ENCODE measurements at places on chromosomes 1 and 21.

DNA sequence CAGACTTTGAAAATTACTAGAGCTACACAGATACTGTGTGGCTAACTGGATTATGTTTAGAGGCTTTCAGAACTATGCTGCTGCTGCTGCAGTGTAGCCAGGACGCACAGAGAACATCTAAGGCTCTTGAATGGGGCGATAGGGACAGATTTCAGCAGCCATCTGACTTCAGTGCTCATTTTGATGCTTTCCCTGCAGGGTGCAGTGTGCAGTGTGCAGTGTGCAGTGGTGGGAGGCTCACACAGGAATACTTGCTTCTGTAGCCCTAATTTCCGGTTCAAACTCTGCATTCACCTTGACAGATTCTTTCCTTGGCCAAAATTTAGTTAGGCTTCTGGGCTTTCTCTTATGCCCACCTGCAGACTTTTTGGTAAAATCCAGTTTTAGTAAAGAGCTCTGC lies 7.7 kb downstream of the METTL18 start:
- no peak for DNase-seq

GRCh38 chr1:96772349-96772748 lies 50.8 kb downstream of the PTBP2 start:
- DNase-seq: no peak

GRCh38 chr1:47230692-47231300 lies 1.2 kb downstream of the TAL1 start:
- no peak for DNase-seq

GRCh38 chr1:100090471-100090870 lies 42.3 kb downstream of the SASS6 start:
- no peak for DNase-seq

DNA sequence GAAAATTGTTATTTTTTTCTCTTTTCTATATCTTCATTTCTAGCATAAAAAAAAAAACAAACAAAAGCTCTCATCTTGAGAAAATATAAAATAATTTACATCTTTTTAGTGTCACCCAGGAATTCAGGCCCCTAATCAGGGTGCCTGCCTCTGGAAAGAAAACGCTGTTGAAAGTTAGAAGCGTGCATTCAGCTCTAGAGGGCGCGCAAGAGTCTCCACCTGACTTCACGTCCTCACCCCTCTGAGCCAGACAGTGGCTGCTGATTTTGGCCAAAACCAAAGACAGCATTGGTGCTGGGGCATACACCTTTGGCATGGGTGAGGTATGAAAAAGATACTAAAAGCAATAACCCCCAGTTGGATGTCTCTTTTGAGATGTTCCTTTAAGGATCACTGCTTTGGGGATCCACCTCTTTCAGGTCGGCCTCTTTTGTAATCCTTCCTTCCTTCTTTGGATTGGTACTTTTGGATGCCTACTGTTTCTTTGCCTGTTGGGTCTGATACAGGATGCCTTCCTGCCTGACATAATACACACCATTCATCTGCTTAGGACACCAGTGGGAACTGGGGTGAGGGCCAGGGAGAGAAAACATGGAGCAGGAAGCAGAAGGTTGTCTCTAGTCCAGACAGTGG lies 77.6 kb upstream of the CHRM3 start:
- no peak for DNase-seq

DNA sequence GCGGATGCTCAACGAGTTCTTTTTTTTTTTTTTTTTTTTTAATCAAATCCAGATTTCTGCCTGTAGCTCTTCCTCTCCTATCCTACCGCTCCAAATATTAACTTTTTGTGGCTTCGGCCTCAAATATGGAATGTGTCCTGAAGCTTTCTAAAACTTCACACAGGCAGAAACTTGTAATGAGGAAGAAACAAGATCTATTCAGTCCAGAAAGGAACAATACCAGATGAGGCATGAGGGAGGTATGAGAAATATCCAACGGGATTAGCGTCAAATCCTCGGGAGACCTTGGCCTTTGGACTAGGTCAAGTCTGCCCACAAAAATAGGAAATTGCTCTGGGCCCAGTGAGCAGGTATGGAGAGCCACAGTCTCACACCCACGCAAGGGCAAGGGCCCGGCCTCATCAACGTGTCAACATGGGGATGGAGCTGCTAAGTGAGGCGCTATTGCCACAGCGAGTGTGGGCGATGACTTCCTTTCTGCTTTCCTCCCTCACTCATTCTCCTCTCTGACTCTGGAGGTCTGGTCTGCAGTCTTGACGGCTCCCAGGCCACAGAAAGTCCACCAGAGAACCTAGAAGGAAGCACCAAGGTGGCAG lies 66.6 kb downstream of the BCAR3 start:
- DNase-seq: no peak

DNA sequence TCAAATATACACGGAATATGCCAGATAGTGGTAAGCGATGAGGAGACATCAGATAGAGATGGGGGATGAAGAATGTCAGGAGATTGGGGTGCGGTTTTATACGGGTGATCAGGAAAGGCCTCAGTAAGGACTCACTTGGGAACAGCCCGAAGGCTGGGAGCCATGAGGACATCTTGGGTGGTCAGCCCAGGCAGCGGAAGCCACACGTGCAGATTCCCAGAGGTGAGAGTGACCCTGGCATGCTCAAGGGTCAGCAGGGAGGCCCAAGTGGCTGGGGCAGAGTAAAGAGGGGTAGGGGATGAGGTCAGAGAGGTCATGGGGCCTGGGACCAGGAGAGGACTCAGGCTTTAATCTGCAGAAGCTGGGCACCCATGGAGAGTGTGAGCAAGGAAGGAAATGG lies 106.6 kb downstream of the MATN1 start:
- DNase-seq: no peak

GRCh38 chr1:188584119-188584518 lies 1755.4 kb downstream of the PLA2G4A start:
- DNase-seq: no peak

- DNase-seq: no peak
These were observed 18.0 kb upstream of the ST3GAL3 start for GRCh38 chr1:43689289-43689688.

- no peak for DNase-seq
These were observed 74.0 kb upstream of the SAMSN1 start for GRCh38 chr21:14620152-14620551.

GRCh38 chr1:154857441-154858215 lies 12.5 kb downstream of the KCNN3 start:
- DNase-seq: no peak

- no peak for DNase-seq
These were observed 97.4 kb downstream of the CENPF start for GRCh38 chr1:214700437-214700836.

GRCh38 chr1:86741947-86742572 lies 37.7 kb downstream of the SH3GLB1 start:
- peak; percentile 20 for DNase-seq

DNA sequence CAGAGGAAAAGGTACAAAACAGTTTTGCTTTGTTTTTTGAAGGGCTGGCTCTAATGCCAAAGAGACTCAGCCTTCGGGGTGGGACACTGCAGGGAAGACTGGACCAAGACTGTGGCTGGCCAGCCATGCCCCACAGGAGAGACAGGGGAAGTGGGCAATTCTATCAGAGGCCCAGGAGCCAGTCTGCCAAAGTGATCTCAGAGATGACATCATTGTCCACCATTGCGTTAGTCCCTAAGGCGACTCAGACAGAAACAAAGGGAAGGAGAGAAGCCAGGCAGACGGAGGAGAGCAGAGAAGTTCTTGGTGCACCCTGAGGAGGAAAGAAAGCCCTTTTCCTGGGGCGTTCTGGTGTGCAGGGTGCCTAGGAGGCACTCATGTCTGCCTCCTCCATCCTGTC lies 26.4 kb downstream of the OPTC start:
- no peak for DNase-seq

GRCh38 chr1:13708380-13708982 lies 8.5 kb downstream of the PRDM2 start:
- DNase-seq: no peak

GRCh38 chr1:88463401-88463985 lies 220.6 kb upstream of the PKN2 start:
- no peak for DNase-seq

DNA sequence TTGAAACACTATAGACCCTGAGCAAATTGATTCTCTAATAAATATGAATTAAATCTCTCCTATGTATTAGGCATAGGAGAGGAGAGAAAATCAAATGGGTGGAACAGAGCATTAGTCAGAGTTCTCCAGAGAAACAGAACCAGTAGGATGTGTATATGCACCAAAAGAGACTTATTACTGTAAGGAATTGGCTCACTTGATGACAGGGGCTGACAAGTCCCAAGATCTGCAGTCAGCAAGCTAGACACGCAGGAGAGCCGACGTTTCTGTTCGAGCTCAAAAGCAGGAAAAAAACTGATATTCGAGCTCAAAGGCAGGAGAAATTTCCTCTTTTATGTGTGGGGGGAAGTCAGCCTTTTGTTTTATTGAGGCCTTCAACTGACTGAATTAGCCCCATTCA lies 259.2 kb upstream of the KAZN start:
- DNase-seq: no peak

- DNase-seq: no peak
These were observed 49.1 kb downstream of the DDX20 start for GRCh38 chr1:111804776-111805175.

DNA sequence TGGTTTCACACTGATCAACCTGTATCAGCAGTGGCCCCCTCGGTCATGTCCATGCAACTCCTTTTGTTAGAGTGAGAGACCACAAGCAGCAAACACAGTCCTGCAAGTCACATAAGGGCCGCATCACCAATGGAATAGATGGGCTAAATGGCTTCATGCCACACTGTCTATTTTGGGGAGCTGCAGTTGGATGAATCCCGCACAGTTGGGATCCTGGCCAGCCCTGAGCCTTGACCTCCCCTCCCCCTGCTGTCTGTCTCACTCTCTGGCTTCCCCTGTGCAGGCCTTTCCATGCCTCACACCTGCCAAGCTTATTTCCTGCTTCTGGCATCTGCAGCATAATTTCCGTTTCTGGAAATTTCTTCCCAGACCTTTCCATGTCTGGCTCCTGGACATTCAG lies 57.0 kb downstream of the CNIH3 start:
- DNase-seq: no peak

DNA sequence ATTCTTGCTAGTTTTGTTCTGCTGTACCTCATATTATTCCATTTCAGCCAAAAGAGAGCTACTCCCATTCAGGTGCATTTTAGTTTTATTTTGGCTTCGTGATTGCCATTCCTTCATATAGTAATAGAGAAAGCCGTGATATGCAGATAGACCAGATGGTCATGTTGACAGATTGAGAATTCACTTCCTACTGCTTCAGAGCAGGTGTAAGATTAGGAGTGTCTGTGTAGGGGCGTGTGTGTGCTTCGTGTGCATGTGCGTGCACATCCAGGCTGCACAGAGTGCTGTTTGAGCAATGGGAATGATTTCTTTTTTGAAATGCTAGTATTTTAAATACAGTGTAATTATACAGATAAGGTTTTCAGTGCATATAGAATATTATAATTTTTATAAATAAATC lies 10.3 kb downstream of the NFIA start:
- no peak for DNase-seq

GRCh38 chr1:32247452-32247851 lies 430 bp downstream of the FAM167B start:
- no peak for DNase-seq

GRCh38 chr1:78622548-78622947 lies 2.3 kb downstream of the IFI44L start:
- no peak for DNase-seq

GRCh38 chr1:6783936-6784559 lies 1.2 kb upstream of the CAMTA1 start:
- DNase-seq: no peak

DNA sequence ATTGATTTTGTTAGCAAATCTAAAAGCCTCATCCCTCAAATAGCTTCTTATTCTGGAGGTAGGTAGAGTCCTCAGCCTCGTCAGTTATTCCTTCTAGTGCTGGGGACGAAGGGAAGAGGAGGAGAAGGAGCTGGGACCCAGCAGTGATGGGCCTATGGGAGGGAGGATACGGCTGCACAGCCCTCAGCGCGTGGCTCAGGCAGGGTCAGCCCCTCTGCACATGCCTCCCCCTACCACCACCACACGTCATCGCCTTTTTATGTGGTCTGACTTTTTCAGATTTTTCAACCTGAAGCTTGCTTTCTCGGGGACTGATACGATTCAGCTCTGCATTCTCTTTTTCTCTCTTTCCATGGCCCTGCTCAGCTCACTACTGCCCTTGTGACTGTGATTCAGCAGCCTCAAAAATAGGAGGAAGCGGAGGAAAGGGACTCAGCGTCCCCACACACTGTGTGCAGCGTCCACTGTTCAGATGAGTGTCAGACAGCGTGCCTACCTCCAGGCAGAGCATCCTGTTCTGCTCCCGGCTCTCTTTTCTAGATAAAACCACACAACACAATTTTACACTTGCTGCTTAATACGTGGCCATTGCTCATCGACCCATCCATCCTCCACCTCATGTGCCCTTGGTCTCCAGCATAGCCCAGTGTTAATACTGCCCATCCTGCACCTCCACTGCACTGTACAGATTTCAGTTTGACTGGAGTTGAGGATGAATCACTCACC lies 827 bp downstream of the OR2B11 start:
- DNase-seq: peak; percentile 35

DNA sequence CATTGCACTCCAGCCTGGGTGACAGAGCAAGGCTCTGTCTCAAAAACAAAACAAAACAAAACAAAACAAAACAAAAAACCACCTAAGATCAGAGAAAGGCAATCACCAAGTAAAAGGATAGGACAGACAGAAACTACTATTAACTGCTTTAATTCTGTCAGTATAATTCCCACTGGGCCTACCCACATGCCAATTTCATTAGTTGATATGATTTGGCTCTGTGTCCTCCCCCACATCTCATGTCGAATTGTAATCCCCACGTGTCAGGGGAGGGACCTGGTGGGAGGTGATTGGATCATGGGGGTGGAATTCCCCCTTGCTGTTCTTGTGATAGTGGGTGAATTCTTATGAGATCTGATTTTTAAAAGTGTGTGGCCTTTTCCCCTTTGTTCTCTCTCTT lies 27.2 kb upstream of the CAPZB start:
- DNase-seq: no peak

- DNase-seq: no peak
These were observed 63.7 kb downstream of the TOR3A start for GRCh38 chr1:179145521-179145920.

GRCh38 chr1:27237112-27237511 lies 2.7 kb downstream of the WDTC1 start:
- no peak for DNase-seq

- DNase-seq: no peak
These were observed 6.6 kb downstream of the CCDC30 start for GRCh38 chr1:42469727-42470126.

GRCh38 chr1:157042846-157043245 lies 2.7 kb downstream of the ARHGEF11 start:
- DNase-seq: no peak

DNA sequence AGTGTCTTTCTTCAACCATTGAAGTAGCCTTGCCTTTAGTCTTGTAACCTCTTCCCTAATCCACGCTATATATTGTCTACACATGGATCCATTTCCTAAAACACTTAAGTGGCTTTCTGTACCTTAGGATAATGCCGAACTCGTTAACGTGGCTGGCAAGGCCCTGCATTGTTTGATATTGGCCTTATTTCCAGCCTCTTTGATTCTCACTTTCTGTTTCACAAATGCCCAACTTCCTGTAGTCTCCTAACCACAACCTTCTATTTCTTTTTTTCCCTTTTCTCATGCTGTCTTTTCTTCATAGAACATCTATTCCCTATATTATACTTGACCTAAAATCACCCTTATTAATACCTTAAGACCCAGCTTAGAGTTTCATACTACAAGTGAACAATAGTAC lies 536.0 kb downstream of the LMO4 start:
- no peak for DNase-seq

All from CD8-positive, alpha-beta memory T cell (primary cell).